ENCODE measurements at places on chromosomes 6 and 20. TPM values are rescaled to one million over a fixed set of nuclear protein-coding genes. Genes with fewer than 3 reads are reported as not detected.

GRCh38 chr6:111852725-111853124, 20.5 kb downstream of the FYN start:
- no peak for DNase-seq

Gene ENPP3
- 0.48 TPM for total RNA-seq

- no peak for DNase-seq
These were observed 108.7 kb upstream of the MAP3K4 start for GRCh38 chr6:160882791-160883279.

- DNase-seq, result no peak
These were observed 292.8 kb downstream of the CLIC5 start for GRCh38 chr6:45722876-45723275.

DNA sequence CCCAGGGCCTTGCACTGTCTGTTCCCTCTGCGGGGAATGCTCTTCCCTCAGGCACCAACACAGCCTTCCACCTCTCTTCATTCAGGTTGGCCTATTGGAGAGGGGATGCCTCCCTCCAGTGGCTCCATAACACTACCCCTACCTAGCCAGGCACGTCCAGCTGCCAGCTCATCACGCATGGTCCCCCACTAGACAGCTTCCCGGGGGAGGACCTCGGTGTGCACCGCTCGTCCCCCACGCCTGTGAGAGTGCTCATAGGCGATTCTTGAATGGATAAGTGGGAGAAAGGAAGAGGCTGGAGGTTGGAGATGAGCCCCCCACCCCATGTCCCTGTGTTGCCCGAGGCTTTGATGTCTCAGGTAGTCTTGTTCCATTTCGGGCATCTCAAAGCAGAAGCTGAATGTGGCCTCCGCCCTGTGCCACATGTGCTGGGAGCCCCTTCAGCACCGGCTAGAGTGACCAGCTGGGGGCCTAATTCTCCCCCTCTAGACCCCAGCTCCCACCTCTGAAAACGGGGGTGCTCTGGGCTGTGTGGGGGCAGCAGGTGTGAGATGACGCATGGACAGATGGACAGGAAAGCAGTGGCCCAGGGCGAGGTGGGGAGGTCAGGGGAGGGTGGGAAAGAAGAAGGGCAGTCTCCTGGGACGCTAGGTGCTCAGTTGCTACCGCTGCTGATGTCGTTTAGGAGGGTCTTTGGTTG, 333.0 kb downstream of the TAF4 start:
- no peak for DNase-seq

GRCh38 chr20:36919715-36920333, 31.7 kb downstream of the SAMHD1 start:
- DNase-seq, result no peak

- DNase-seq, result no peak
These were observed 49.9 kb downstream of the BMP5 start for GRCh38 chr6:55825402-55826051.

Gene CNR1
- total RNA-seq, result 16.7 TPM

DNA sequence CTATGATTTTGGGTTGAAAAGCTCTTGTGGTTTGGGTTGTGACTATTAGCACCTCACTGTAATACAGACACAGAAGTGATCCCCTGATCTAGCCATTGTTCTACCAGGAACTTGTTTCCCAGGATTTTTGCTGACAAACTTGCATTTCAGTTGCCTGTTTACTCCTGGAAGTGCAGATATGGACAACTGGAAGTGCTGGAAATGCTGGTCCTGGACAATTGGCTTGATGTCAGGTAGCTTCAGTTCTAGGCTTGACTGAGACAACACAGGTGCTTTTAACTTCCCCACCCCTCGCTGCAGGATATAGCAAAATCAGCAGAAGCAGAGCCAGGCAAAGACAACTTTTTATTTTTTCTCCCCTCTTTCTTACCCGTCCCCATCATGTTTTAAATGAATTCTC, 27.1 kb upstream of the FBXO30 start:
- DNase-seq, result no peak

GRCh38 chr6:2773449-2773848, 8.3 kb downstream of the WRNIP1 start:
- DNase-seq, result no peak

DNA sequence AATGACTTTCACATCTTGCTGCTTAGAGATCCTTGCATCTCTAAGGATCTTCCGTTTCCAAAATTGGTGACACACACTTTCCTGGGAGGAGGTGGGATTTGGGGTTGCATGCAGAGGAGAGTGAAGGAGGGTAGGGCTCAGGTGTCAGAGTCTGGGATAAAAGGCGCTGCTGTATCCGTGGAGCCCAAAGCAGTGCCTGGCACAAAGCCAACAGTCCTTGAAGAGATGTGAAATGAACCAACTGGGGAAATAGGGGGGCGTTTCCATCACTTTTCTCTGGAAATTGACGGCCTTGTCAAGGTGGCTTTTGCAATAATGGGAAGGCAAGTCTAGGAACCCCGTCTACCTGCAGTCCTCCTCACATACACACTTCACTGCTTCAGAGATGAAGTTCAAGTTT, 59.5 kb upstream of the NELFCD start:
- DNase-seq, result no peak

- DNase-seq, result no peak
These were observed 19.3 kb upstream of the WFDC2 start for GRCh38 chr20:45450097-45450818.

DNA sequence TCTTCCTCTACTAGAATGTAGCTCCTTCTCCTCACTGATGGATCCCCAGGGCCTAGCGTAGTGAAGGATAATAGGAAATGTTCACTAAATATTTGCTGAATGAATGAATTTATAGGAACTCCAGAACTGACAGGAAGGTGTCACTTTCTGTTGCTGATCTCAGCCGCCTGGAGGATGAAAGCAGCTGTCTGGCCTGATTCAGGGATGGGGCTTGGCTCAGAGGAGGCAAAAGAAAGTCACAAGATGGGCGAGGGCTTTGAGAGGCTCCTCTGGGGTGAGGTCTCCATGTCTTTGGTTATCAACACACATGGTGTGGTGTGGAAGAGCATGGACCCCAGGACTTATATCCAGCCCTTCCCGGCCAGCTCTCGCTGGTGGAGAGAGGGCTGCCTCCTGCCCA, 11.5 kb upstream of the CCDC167 start:
- no peak for DNase-seq

- DNase-seq, result no peak
These were observed 225 bp downstream of the MAP3K5 start for GRCh38 chr6:136792095-136792409.

Gene CTNNBL1
- total RNA-seq, result 51.8 TPM

Gene CDSN
- not detected for total RNA-seq

- no peak for DNase-seq
These were observed 485.9 kb upstream of the JAG1 start for GRCh38 chr20:11159728-11160127.

- no peak for DNase-seq
These were observed 8.5 kb downstream of the BAG2 start for GRCh38 chr6:57180596-57180995.

DNA sequence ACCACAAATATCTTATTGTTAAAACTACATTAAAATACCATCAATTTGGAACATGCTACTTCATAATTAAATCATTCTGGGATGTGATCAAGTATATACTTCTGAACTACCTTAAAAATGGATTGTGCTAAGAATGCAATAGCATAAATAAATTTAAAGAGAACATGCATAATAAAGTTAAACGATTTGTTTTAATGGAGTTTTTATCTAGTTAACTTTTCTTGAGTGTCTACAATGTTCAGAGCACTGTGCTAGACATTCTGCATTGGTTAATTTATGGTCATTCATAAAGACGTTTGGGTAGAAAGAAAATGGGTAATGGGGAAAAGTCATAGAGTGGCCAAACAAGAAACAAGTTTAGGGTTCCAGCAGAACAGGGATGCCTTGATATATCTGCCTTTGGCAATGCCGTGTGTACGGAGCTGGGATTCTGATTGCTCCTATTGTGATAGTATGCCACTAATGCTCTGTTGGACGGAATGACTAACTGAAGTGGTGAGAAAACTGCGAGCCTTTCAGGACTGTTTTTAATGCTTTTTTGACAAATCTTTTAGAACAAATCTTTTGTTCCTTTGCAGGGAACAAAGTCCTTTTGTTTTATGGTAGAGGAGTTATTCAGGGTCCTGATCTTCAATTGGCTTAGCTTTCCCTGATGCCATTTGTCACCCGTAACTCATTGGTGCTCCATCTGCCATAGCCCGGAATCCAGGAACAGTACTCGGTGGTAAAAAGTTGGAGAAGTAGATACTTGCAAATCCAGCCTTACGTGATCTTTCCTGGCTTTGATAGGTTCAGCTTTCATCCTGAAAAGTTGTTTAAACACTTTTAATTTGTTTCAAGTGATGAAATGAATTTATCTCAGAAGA, 162.6 kb downstream of the BCKDHB start:
- DNase-seq, result no peak

GRCh38 chr6:55290736-55291135, 36.5 kb upstream of the GFRAL start:
- DNase-seq, result no peak

- no peak for DNase-seq
These were observed 25.0 kb downstream of the TMEM242 start for GRCh38 chr6:157298216-157298724.

- DNase-seq, result no peak
These were observed 42.5 kb downstream of the LY86 start for GRCh38 chr6:6631053-6631452.

GRCh38 chr6:156839591-156840001, 62.4 kb downstream of the ARID1B start:
- no peak for DNase-seq

Gene ADGRF5
- 71.1 TPM for total RNA-seq

Gene TREML1
- 0.55 TPM for total RNA-seq

DNA sequence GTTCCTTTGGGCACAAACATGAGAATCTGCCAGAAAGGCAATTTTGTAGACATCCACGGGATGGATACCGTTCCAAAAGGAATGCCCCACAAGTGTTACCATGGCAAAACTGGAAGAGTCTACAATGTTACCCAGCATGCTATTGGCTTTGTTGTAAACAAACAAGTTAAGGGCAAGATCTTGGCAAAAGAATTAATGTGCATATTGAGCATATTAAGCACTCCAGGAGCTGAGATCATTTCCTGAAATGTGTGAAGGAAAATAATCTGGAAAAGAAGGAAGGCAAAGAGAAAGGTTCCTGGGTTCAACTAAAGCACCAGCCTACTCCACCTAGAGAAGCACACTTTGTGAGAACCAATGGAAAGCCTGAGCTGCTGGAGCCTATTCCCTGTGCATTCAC, 103.9 kb upstream of the ARG1 start:
- no peak for DNase-seq

GRCh38 chr6:167751579-167752115, 75.1 kb upstream of the AFDN start:
- DNase-seq, result no peak

Gene LHFPL5
- total RNA-seq, result not detected

- no peak for DNase-seq
These were observed 100.0 kb upstream of the JARID2 start for GRCh38 chr6:15145821-15146220.

GRCh38 chr6:105949869-105950268, 136.3 kb upstream of the PRDM1 start:
- DNase-seq, result no peak

DNA sequence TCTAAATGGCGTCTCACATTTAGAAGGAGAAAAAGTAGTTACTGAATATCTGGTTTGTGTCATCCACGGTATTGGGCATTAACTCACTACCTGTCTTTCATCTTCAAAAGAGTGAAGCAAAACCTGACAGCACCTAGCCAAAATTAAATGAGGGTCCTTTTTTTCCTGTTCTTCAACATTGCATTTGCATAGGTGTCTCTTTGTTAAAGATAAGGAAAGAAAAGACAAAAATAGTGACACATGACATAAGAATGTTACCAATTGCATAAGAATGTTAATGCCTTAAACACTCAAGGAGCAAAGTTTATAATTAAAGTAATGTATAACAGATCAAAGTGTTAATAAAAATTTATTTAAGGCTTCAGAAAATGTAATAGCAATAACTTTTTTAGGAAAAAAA, 61.4 kb upstream of the MANEA start:
- DNase-seq, result no peak

DNA sequence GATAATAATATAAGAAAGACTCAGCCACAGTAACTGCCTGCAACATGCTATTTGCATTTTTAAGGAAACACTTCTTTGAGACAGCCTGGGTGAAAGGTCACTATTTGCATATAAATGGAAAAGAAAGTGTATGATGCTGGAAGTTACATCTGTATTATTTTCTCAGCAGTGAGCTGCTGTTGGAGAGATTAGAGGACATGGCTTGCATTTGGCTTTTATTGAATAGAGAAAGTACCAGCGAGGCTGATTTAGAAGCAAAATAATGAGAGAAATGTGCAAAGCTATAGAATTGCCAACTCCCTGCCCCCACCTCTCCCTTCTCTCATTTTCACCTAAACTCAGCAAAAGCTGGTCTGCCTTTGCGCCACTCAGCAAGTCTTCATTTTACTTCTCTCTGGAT, 12.7 kb downstream of the MYT1 start:
- DNase-seq, result no peak

Gene SUMO4
- total RNA-seq, result 1.2 TPM

Measured in mesenteric fat pad (tissue), 1 donor.